ENCODE measurements at places on chromosomes 7 and 10.

DNA sequence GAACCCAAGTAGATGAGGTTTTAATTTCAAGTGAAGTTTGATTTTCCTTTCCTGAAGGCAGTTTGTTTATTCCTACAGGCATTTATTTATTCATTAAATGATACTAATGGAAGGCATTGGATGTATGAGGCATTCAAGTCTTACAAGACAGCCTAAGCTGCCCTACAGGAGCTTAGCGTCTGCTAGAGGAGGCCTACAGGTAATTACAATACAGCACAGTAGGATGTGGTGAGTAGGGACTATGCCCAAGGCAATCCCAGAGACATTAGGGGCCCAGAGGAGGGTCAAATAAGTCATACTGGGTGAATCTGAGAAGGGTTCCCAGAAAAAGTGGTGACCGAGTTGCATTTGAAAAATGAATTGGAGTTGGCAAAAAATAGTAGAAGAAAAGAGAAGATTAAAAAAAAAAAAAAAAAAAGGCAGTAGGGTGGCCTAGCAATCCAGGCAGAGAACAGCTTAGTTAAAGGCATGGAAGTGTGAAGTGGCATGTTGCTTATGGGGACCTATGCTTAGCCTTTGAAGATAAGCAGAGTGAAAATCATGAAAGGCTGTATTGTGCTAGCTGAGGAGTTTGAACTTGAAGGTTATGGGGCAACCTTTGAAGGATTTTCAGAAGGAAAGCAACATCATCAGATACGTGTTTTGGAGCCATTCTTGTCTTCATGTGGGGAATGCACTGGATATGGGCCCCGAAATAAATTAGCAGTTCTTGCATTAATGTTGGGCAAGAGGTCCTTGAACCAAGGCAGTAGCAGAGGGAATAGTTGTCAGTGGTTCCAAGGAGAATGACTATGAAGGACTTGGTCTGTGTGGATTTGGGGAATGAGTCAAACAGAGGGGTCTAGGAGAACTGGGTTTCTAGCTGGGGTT lies 65.5 kb downstream of the SNX10 start:
- no peak for DNase-seq

- DNase-seq = peak; percentile 59
These were observed 9.3 kb downstream of the TCAF1 start for GRCh38 chr7:143892527-143893300.

DNA sequence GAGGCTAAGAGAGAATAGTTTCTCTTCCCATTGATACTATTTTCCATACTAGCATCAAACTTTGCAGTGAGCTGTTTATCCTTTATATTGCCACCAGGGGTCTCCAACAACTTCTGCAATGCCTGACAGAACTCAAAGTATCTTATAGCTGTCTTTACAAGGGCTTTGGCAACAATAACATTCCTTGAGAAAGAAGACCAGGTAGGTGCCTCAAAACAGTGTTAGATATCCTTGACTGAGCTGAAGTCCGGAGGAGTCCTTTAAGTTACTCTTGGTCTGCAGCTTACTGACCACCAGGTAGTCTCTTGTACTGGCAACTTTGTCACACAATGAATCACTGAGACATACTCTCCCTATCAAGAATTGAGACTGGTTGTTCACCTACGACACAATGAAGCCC lies 30.0 kb upstream of the TES start:
- DNase-seq = peak; percentile 66

DNA sequence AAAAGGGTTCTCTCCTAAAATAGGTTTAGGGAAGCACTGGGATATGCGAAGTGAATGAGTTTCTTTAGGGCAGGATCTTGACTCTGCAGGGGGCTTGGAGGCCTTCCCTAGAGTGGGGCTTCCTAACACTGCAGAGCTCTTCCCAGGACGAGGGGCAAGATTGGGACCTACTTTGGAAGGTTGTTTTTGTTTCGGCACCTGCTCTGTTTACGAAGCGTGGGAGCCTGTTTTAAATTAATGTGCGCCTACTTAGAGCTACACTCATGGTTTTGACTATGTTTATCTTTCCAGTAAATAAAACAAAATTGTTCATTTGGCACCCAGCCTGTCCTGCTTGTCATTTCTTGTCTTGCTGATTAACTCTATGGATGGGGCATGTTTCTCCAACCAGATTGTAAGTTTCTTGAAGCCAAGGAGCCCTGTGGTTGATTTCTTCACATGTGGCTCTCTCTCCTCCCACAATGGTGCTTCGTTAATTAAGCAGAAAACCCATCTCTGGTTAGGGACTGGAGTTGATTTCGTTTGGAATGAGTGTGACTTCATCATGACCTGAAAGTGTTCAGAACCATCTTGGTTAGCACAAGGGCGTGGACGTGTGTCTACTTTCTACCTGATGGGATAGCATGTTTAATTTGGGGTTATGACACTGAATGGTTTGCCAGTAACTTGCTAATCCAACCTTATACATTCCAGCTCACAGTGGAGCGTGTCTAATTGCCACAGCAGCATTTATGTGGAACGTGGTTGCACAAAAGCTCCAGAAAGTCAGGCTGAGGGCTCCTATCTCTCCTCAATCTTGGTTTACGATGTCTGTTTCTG lies 98.1 kb downstream of the TCF7L2 start:
- no peak for DNase-seq

DNA sequence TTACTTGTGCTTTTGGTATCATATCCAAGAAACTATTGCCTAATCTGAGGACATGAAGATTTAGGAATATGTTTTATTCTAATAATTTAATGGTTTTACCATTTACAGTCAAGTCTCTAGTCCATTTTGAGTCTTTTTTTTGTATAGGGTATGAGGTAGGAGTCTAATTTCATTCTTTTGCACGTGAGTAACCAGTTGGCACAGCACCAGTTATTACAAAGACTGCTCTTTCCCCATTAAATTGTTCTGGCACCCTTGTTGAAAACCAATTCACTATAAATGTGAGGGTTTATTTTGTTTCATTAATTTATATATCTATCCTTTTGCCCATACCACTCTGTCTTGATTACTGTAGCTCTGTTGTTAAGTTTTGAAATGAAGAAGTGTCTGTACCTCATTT lies 381.6 kb downstream of the SUGCT start:
- no peak for DNase-seq

- no peak for DNase-seq
These were observed 21.1 kb downstream of the GATA3 start for GRCh38 chr10:8075282-8076260.

DNA sequence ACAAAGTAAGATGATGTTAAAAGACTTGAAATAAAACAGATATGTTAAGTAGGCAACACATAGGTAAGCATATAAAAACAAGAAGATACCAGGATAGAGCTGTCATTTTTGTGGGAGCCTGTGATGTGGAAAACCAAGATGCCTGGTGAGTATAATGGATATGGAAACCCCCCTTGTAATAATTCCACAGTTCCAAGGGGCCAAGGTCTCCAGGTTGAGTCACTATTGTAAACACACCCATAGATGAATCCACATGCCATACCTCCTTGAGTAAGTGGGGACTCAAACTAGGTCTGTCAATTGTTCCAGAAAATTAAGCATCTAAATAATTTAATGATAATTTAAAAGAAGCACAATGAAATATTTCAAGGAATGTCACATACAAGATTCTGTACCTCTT lies 15.9 kb downstream of the CAV1 start:
- DNase-seq = no peak

DNA sequence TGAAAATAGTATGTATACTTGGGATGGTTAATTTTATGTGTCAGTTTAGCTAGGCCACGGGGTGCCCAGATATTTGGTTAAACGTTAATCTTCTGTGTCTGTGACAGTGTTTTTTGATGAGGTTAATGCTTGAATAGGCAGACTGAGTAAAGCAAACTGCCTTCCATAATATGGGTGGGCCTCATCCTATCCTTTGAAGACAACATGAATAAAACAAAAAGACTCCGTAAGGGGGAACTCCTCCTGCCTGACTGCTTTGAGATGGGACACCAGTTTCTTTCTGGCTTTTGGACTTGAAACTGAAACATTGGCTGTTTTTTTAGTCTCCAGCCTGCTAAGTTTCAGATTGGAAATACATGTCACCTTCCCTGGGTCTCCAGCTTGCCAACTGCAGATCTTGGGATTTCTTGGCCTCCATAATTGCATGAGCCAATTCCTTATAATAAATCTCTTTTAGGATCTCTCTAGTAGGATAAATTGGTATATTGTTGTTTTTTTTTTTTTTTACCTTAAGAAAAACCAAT lies 59.9 kb upstream of the GLCCI1 start:
- DNase-seq = no peak

DNA sequence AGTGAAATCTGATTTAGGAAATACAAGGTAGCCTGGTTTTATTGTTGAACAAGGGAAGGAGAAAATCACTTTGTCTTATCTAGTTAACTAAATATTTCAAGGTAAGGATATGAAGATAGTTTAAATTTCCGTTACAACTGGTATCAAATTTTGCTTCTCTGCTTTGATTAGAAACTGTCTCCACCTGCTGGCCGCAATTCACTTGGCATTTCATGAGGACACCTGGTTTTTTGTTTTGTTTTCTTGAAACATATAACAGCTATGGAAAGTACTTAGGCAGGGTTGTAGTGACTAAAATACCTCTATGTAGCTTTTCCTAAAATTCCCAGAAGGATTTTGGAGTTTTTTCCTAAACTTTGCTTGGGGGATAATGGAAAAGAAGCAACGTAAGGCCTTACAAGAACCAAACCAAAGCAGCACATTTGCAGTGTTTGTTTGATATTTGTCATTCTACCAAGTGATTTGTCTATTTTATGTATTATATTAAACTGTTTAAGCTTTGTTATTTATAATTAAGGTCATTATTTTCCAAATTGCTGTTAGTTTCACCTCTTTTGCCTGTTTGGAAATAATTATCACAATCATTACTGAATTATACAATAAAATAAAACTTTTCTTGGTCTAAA lies 73.6 kb downstream of the AHCYL2 start:
- peak; percentile 53 for DNase-seq

GRCh38 chr10:63719226-63719856 lies 198.1 kb downstream of the REEP3 start:
- no peak for DNase-seq

DNA sequence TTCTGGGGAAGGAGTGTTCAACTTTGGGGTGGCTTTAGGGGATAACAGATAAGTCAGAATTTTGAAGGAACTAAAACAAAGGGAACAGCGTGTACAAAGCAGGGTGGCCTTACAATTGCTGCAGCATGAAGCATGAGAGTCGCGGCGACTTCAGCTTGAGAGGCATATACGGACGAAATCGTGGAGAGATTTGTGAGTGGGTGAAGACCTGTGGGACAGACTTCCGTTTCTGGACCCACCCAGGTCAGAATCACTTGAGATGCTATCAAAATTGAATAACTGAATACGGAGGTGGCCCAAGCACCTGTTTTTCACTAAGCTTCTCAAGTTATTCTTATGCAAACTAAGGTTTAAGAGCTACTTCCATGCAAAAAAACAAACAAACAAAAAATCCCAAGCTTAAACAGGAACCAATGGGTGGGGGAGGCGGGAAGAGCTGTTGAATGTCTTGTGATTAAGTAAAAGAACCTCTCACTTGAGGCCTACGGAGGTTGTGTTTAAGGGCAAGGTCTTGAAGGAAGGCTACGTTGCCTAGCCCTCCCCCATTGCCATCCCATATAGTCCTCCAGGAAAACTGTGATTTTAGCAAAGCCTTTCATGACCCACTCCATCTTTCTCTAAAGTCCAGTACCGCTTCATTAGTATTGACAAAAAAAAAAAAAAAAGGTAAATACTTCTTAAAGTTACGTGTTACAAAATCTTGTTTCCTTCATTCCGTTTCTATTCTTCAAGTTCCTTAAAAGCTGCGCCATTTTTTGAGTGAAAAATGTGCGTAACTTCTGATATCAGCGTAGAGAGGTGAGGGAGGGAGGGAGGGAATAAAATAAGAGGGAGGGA lies 1.3 kb upstream of the TRIM24 start:
- DNase-seq = no peak

GRCh38 chr10:26799342-26799741 lies 61.4 kb downstream of the ABI1 start:
- DNase-seq = peak; percentile 49

DNA sequence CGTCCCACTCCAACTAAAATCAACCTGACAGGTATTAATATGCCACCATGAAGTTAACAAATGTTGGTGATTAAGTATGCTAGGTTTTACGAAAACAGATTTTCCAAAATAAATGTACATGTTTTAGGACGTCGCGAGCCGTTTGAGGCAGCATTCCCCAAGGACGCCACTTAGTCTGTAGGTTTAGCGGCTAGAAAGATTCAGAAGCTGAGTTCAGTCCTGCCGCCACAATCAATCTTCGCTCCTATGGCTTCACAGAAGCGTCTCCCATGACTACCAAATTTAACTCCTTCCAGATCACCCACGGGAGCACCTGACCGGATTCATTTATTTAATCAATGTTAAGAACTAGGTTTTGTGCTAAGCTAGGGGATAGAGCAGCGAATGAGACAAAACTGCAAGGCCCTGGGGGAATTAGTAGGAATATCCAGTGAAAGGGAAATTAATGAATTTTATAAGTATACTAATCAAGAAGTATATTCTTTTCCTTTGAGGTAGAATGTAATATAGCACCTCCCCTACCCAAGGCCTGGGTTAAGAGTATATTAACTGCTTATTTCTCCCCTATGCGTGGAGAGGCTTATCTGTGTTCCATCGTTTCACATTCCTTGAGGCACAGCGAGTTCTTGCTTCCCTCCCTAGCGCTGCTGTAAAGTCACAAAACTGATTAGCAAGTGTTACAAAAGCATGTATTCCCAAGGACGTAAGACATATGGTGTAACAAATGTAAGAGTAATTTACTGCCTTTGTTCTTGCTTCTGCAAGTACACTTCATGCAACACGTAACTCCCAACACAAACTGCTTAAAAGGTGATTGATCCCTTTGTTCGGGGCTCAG lies 994 bp upstream of the CYP51A1 start:
- DNase-seq = no peak

DNA sequence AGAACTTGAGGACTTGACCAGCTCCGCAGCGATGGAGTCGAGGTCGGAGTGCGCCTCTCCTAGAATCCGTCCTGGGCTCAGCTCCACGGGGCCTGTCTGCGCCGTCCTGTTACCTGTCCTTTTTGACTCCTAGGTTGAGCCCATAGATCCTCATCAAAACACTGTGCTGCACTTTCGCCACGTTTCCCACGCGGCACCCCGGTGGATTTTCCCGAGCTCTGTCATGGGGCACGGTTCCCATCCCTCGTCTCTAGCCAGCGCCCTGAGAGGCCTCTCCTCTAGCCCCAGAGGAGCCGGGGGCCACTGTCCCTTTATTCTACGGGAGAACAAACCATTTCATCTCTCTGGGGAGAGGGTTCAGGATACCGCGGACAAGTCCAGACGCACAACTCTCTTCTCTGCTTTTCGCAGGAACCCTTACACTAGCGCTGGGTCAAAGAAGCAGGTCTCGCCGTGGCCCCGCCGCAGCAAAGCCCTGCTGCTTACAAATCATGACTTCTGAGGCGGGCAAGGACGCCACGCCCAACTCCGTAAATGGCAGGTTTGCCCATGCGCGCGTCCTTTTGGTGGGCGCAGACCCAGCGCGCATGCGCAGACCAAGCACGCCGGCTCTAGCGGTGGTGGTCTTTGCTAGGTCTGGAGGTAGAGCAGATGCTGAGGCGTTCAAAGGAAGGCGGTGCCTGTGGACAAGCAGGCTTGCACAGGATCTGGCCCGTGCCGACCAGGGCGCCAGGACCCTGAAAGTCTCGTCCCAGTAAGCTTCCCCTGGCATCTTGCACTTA lies 10.3 kb upstream of the ANKRD7 start:
- DNase-seq = no peak

- DNase-seq = no peak
These were observed 284.9 kb downstream of the OTUD1 start for GRCh38 chr10:23723796-23724195.

GRCh38 chr10:50452603-50453002 lies 171.2 kb downstream of the SGMS1 start:
- DNase-seq = no peak

GRCh38 chr10:71708897-71709882 lies 10.4 kb downstream of the C10orf105 start:
- no peak for DNase-seq
